ENCODE measurements at places on chromosomes 4 and X.
A peak's percentile ranks its signal among the peaks of the same experiment; 100 is the strongest.

GRCh38 chrX:55709735-55710134 lies 7.8 kb upstream of the RRAGB start:
- DNase-seq = no peak

DNA sequence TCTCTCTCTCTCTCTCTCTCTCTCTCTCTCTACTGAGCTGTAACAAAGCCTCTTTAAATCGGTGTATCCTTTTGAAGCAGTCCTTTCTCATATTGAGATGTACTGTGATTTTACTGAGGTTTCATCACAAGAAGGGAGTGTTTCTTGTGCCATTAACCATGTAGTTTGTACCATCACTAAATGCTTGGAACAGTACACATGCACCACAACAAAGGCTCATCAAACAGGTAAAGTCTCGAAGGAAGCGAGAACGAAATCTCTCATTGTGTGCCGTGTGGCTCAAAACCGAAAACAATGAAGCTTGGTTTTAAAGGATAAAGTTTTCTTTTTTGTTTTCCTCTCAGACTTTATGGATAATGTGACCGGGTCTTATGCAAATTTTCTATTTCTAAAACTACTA lies 37.2 kb downstream of the HPF1 start:
- DNase-seq = no peak

- no peak for DNase-seq
These were observed 47.2 kb downstream of the SEL1L3 start for GRCh38 chr4:25815586-25815985.

GRCh38 chr4:76905521-76905920 lies 7.6 kb upstream of the SOWAHB start:
- DNase-seq = no peak

DNA sequence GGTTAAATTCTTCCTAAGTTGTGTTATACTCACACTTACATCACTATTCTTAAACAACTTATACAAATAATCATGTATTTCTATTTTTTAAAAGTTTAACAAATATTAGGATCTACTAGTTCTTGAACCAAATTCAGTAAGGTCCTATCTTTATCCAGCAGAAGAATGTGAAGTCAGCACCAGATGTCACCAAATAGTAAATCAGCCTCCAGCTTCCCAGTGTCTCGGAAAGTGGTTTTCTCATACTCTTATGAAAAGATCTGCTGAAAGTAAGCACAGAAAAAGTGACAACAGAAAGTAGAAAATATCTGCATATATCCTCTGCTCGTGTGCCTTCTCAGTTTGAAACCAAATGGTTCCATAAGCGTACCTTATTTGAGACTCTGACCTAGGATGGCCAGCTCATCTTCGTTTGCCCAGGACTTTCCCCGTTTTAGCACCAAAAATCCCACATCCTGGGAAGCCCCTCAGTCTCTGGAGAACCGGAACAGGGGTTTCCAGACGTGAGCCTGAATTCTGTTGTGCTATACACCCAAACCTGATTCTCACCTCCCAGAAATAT lies 98.0 kb upstream of the DCLK2 start:
- DNase-seq = peak; percentile 6

GRCh38 chr4:104641418-104641817 lies 146.7 kb upstream of the CXXC4 start:
- no peak for DNase-seq

DNA sequence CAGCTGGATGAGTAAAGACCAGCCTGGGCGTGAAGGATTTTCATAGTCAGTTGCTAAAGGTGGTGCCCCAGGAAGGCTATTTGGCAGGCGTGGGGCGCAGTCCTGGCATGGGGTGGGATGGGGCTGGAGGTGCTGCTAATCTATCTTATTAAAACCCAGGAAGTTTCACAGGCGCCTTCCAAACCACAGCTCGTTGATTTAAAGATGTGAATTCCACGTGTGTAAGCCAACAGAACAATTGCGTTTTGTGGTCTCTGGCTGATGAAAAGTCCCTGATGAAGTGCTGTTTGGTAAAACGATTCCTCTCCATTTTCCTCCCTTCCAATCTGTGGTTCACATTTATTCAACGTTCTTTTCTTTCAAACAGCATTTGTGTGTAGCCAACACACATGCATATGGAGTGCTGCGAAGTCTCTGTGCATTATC lies 105.0 kb downstream of the TBL1X start:
- DNase-seq = no peak

DNA sequence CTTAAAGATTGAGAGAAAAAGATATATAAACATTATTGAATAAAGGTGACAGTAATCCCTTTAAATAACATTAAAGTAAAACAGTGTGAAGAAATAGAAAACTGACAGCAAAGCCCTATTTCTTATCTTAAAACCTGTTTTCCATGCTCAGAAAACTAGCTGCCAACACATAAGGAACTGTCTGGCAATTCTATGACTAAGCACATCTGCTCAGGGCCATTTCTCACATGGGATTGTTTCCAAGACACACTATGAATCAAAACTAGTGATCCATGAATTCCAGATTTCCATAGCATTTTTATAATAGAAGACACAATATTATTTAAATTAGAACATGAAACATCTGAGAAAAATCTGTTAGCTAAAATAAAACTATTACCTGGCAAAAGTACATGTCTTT lies 113.4 kb downstream of the SCLT1 start:
- DNase-seq = no peak

- DNase-seq = peak; percentile 23
These were observed 37.9 kb upstream of the OTUD4 start for GRCh38 chr4:145218251-145218650.

- DNase-seq = no peak
These were observed 89.9 kb upstream of the KCTD8 start for GRCh38 chr4:44538534-44538933.

- peak; percentile 67 for DNase-seq
These were observed 1.1 kb downstream of the PJA1 start for GRCh38 chrX:69163936-69164741.

DNA sequence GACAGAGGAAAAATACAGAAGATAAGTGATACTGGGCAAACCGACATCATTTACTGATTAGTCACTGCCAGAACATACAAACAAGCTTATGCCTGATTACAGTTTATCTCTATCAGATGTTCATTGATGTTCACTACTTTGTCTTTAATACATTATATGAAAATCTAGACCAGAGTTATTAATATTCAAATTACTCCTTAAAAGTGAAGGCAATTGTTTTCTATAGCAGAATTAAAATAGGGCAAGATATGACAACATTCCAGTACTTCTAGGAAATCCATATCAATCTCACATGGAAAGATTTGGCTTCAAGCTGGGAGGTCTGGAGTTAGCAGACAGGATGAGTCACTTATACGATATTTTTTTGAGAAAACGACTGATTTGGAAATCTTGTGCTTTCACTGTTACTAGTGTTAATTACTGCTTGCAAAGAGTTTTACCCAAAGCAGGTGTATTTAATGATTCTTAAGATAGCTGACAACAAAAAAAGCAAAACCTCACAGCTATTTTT lies 31.8 kb downstream of the HPGD start:
- no peak for DNase-seq

DNA sequence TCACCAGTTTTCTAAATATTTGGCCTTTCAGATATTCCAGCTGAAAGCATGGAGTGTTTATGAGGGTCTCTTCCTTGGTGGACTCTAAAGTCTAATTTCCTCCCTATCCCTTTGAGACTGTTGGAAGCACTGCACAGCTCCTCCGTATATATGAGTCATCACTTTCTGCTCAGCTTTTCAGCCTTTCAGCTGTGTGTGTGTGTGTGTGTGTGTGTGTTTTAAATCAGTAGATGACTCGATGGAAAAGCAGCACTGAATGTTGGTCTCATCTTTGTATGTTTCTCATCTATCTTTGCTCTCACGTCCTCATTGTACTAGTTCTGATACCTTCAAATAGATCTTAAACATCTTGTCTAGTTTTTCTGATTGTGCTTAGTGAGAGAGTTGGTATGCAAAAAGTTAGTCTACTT lies 81.6 kb downstream of the ZFX start:
- DNase-seq = peak; percentile 15

- DNase-seq = peak; percentile 39
These were observed 10.6 kb downstream of the HMX1 start for GRCh38 chr4:8860892-8861575.

- DNase-seq = no peak
These were observed 102.7 kb upstream of the DHX15 start for GRCh38 chr4:24686866-24687692.

- no peak for DNase-seq
These were observed 230.1 kb upstream of the GALNTL6 start for GRCh38 chr4:171582961-171583581.

GRCh38 chr4:1746265-1746691 lies 25.0 kb downstream of the TACC3 start:
- peak; percentile 89 for DNase-seq

DNA sequence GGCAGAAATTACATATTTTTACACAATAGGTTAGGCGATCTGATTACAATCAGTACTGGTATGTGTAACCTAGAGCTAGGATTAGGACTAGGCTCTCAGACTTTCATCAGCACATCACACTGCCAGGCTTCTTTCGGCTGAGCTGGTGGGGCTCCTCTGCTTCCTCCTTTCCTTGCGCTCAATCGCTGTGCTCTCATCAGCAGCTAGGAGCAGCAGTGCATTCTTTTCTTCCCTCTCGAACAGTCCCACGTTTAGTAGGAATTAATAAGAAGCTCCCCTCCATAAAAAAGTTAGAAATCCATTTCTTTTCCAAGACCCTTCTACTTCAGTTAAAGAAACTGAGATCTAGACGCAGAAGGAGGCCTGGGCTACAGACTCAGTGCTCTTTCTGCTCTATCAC lies 350.4 kb downstream of the SPRY1 start:
- DNase-seq = no peak

- no peak for DNase-seq
These were observed 32.9 kb downstream of the CHM start for GRCh38 chrX:86014421-86014820.

GRCh38 chr4:100935090-100935489 lies 412.2 kb downstream of the PPP3CA start:
- DNase-seq = no peak

DNA sequence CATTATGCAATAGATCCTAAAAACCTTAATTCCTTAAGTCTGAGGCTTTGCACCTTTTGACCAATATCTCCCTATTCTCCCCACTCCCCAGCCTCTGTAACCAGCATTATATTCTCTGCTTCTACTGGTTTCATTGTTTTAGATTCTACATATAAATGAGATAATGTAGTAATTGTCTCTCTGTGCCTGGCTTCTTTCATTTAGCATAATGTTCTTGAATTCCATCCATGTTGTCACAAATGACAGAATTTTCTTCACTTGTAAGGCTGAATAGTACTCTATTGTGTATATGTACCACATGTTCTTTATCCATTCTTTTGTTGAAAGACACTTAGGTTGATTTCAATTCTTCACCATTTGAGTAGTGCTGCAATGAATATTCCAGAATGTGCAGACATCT lies 66.0 kb downstream of the MAGEC1 start:
- no peak for DNase-seq

DNA sequence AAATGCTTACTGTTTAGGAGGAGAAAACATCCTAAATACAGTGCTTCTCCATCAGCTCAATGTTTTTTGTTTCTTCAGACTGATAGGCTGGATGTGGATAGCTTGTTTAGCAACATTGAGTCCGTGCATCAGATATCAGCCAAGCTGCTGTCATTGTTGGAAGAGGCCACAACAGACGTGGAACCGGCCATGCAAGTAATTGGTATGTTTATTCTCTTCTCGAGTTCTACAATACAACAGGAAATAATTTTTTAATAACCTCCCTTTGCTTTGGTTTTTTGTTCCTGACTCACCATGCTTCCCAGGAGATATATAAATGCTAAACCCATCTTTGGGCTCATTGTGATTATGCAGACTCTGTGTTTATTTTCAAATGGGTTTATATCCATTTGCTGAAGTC lies 60.9 kb downstream of the ARHGEF38 start:
- no peak for DNase-seq

GRCh38 chrX:11097933-11098332 lies 13.2 kb upstream of the HCCS start:
- DNase-seq = no peak

DNA sequence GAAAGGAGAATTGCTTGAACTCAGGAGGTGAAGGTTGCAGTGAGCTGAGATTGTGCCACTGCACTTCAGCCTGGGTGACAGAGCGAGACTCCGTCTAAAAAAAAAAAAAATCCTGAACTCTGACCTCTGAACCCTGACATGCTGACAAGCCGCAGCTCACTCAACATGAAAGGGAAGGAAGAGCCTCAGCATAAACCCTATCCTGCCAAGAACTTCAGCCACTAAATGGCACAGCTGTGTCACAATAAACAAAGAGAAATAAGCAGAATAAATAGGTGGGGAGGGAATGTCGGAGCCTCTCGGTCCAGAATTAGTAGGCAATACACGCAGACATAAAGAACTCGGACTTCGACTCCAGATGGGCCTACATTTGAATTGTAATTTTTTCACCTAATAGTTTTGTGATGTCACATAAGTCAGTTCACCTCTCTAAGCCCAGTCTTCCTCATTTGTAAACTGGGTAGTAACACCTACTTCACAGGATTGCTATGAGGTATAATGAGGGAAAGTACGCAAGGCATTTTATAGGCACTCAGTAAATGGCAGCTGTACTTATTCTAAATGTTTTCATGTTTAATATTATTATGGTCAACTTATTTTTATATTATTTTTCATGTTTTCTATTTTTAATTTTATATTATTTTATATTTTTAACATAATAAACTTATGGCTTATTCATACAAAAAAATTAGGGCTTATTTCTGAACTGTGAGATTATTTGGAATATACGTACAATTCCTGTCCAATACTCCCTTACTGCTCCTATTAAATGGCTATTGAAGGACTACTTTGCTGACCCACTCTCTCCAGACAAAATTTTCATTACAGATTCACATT lies 243.4 kb downstream of the SCFD2 start:
- DNase-seq = no peak

DNA sequence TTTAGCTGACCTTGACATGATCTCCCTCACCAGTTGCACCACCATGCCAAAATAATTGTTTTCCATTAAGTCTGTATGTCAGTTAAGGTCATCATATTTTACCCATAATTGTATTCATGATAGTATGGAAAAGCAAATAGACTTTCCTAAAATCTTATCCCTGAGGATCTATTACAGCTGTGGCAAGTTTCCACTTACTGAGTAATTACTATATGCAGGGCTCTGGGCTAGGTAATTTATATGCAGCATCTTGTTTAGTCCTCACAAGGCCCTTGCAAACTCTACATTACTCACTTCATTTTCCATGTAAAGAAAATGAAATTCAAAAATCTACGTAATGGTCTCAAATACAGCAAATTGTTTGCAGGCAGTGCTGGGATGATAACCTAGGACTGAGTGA lies 34.8 kb downstream of the YIPF7 start:
- no peak for DNase-seq

DNA sequence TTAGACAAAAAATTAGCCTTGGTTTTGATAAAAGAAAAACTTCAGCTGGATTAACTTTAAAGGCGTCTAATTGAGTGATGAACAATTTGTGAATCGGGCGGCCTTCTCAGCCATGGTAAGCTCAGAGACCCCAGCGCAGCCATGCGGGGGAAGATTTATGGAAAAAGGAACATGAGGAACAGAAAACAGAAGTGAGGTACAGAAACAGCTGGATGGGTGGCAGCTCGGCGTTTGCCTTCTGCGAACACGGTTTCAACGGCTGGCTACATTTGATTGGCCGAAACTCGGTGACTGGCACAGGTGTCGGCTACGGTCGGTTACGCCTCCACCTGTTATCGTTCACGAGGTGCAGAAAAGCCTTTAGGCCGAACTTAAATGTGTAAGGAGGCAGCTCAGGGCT lies 401.4 kb upstream of the FAT1 start:
- no peak for DNase-seq

- DNase-seq = peak; percentile 53
These were observed 230.2 kb upstream of the STK26 start for GRCh38 chrX:131792789-131793462.
